CD4-positive, alpha-beta T cell treated with Interleukin-6 at 100 ng/mL for 8 hours (primary cell): ENCODE measurements at places on chromosomes 7 and 10.
A peak's percentile ranks its signal among the peaks of the same experiment; 100 is the strongest.

GRCh38 chr7:20785157-20786048, 1.3 kb downstream of the SP8 start:
- no peak for DNase-seq

- no peak for DNase-seq
These were observed 51.2 kb upstream of the NXPH1 start for GRCh38 chr7:8382004-8382730.

DNA sequence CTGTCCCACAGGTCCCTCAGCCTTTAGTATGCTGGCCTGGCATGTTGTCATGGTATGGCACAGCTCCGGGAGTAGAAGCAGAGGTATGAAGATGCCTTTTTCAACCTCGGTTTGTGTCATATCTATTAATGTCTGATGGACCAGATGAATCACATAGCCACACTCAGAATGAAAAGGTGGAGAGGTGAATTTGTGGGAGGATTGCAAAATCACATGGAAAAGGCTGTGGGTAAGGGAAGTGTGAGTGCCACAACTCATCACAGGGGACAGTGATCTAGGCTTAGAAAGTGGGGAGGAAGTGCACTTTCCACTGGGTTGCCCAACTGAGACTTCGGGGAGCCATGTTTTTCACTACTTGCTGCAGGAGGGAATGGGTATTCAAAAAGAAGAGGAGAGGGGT, 190.7 kb downstream of the WDR11 start:
- no peak for DNase-seq

DNA sequence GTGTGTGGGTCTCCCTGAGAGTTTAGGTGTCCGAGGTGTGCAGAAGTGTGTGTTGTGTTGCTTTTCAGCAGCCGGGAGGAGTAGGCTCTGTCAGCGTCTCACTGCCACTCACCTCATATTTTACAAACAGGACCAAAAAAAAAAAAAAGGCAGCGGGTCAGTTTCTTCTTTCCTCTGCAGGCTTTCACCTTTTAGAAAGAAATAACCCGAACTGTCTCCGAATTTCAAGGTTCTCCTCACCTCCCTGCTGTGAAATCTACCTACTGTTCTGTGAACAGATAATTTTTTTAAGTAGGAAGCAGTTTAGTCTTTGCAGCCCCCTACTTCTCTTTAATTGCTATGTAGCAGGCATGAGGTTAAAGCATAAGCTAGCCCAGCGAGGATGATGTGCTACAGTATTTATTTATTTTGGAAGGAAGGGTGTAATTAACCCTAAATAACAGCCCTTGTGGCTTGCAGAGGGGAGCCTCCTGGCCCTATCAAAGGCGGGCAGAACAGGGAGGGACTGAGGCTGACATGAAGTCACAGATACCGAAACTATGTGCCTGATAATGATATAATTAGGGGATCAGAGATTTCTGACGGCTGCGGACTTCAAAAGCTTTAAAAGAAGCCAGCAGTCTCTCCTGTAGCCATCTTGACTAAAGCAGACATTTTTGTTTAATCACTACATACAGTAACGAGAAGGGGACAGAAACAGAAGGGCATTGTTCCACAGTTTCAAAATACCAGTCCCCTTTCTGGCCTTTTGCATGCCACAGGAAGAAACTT, 1.6 kb downstream of the BAMBI start:
- DNase-seq: no peak

DNA sequence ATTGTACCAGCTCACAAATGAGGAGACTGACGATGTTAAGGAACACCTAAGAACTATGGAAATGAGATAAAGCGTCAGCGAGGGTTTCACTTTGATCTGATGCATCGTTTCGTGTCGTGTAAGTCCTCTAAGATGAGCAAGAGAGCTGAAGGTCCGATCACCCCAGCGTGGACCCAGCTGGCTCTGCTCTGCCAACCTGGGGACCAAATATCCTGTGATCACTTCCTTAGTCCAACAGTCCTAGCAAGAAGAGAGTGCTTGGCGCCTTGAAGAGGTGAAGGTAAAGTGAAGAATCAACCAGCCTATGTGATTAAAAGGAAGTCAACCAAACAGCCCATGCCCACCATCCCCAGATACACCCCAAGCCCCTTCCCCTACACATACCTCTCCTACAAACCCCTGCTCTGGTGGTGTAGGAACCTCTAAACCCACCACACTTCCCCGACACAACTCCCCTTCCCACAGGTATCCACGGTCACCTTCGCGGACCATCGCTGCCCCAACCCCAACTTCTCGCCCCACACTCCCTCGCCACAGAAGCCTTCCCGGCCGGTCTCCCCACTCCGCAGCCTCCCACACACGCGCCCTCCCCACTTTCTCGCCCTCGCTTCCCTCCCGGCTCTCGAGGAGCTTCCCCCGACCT, 722 bp downstream of the UPF2 start:
- peak; percentile 14 for DNase-seq

DNA sequence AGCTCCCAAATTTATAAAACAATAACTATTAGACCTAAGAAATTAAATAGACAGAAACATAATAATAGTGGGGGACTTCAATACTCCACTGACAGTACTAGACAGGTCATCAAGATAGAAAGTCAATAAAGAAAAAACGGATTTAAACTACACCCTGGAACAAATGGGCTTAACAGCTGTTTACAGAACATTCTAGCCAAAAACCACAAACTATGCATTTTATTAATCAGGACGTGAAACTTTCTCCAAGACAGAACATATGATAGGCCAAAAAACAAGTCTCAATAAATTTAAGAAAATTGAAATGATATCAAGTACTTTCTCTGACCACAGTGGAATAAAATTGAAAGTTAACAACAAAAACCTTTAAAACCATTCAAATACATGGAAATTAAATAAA, 46.4 kb downstream of the ZNF680 start:
- DNase-seq: no peak

- no peak for DNase-seq
These were observed 626.9 kb downstream of the ZWINT start for GRCh38 chr10:55734112-55734511.

DNA sequence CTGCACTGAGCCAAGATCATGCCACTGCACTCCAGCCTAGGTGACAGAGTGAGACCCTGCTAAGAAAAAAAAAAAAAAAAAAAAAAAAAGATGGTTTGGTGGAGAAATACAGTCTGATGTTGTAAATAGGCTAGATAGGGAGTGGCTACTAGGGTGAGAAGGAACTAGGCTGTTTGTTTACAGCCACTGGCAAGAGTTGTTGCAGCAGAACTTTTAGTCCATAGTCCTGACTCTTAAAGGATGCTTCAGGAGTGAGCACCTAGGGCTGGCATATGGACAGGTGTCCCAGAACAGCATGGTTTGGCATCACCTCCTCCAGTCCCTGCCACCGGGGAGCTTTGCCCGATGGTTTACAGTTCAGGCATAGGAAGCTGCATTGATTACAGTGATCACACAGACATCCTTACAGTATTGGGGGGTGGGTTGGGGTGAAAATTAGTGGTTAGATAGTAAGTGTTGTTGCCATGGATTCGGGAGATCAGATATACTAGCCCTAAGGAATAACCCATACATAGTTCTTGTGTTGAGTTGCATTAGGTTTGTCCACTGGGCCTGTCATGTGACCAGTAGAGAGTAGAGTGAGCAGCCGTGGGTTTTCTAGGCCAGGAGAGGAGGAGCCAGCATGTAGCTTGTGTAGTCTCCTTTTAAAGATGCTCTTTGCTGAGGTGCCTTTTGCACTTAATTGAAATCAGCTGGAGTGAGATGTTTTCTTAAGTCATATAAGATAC, 35.9 kb downstream of the ZRANB1 start:
- DNase-seq: no peak

- no peak for DNase-seq
These were observed 160.0 kb upstream of the INSYN2A start for GRCh38 chr10:127356360-127356759.

- no peak for DNase-seq
These were observed 321.8 kb downstream of the DPP6 start for GRCh38 chr7:154373956-154374355.

GRCh38 chr7:2710901-2711551, 23.0 kb downstream of the AMZ1 start:
- peak; percentile 45 for DNase-seq

- DNase-seq: no peak
These were observed 948 bp downstream of the TMEM229A start for GRCh38 chr7:124031919-124032318.

DNA sequence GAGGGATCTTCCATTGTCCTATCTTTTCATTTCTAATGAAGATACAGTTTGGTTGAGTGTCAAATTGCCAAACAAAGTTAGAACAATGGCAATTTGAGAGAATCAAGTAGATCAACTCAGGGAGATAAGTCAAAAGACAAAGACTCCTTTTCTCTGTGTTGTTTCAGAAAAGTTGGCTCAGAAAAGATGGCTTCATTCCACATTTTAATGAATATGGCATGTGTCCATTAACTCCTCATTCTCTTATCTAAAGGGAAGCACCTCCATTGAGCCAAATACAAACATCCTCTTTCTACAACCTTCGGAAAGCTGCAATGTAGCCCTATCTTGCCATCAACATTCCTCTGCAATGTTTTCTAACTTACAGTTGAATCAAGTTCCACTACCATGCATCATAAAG, 939.0 kb upstream of the C7orf33 start:
- no peak for DNase-seq

- no peak for DNase-seq
These were observed 17.6 kb upstream of the TNPO3 start for GRCh38 chr7:129072479-129073011.

DNA sequence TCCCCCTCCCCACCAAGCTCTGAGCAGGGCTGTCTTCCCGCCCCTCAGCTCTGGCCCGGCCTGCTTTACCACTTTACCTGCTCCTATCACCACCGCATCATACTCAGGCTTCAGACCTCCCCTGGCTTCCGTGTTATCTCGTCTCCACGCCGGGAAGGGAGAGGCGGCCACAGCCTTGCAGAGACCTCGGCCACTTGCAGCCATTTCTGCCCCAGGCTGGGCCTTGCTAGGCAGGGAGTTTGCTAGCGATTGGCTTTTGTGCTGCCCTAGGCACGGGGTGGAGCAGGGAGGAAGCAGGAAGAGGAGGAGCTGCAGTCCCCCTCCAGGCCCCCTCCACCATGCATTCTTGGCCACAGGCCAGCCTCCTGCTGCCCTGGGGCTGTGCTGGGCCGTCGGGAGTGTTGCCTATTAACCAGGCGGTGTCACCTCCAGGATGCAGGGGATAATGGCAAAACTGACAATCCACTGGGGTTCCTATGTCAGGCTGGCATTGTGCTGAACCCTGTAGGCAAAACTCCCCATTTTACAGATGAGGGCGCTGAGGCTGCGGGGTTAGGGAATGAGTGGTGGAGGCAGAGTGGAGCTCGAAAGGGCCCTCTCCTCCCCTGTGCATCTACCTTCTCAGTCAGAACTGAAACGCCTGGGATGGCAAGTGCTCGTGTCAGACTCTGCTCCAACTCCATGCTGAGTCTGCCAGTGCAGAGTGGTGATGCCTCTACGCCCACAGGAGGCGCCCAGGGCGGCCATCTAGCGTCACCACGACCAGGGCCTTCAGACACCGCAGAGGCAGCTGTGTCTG, at the start of gene PYROXD2:
Gene PYROXD2, minus strand, starts transcription at position 251 of the 799 bp plus-strand sequence. Its CDS starts 47 bp downstream, at position 204.
- peak; percentile 79 for DNase-seq

DNA sequence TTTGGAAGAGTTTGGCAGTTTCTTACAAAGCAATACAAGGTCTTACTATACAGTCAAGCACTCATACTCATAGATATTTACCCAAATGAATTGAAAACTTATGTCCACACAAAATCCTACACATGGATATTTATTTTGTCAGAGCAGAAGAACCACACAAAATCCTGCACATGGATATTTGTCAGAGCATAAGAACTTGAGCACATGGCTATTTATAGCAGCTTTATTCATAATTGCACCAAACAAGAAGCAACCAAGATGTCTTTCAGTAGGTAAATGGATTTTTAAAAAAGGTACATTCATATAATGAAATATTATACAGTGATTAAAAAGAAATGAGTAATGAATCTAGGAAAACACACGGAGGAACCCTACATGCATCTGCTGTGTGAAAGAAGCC, 115.4 kb downstream of the BTAF1 start:
- no peak for DNase-seq

GRCh38 chr10:48525113-48525512, 79.8 kb downstream of the ARHGAP22 start:
- no peak for DNase-seq

DNA sequence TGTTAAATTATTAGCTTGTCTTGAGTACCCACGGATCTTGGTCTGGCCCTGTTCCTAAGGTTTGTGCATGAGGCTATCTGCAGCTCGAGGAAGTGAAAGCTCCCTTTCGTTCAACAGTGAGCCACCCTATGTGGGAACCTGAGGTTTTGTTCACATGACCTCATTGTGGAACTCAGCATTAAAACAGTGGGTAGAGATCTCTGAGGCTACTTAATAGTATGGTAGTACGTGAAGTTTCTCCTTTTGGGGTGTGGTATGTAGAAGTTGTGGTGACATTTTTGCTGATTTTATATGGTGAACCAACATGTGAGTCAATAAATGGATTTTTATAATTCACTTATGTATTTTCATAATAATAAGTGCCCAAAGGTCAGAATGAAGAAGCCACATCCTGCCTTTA, 252.7 kb upstream of the FERD3L start:
- DNase-seq: no peak

- no peak for DNase-seq
These were observed 31.9 kb upstream of the KAT6B start for GRCh38 chr10:74794531-74794930.

DNA sequence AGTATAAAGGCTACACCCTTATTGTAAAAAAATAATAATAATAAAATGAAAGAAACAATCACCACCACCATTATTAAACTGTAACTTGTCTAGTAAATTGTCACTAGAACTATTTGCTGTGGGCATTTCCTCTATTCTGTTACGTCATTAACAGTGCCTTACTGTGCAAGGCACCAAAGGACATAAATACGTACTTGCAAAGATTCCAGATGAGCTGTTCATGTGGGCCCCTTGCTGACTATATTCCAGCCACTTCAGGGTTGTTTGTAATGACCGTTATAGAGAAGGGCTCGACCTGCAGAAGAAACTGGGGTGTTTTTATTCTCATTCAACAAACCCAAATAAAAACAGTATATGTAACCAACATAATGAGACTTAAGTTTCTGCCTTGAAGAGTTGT, 60.4 kb downstream of the KLRG2 start:
- DNase-seq: no peak

- no peak for DNase-seq
These were observed 28.7 kb upstream of the RUFY2 start for GRCh38 chr10:68435803-68436202.
